ENCODE measurements at places on chromosomes 3 and 15.

- no peak for DNase-seq
These were observed 193.7 kb upstream of the MME start for GRCh38 chr3:154886437-154886836.

GRCh38 chr3:110567029-110567428, 504.6 kb upstream of the NECTIN3 start:
- no peak for DNase-seq

GRCh38 chr3:43526956-43527355, 94.9 kb downstream of the ANO10 start:
- DNase-seq: no peak

- no peak for DNase-seq
These were observed 56.0 kb upstream of the DYNC1LI1 start for GRCh38 chr3:32626631-32627030.

GRCh38 chr3:163952499-163952898, 1125.8 kb downstream of the SI start:
- DNase-seq: no peak

GRCh38 chr3:44954962-44955361, 21.0 kb downstream of the ZDHHC3 start:
- no peak for DNase-seq

DNA sequence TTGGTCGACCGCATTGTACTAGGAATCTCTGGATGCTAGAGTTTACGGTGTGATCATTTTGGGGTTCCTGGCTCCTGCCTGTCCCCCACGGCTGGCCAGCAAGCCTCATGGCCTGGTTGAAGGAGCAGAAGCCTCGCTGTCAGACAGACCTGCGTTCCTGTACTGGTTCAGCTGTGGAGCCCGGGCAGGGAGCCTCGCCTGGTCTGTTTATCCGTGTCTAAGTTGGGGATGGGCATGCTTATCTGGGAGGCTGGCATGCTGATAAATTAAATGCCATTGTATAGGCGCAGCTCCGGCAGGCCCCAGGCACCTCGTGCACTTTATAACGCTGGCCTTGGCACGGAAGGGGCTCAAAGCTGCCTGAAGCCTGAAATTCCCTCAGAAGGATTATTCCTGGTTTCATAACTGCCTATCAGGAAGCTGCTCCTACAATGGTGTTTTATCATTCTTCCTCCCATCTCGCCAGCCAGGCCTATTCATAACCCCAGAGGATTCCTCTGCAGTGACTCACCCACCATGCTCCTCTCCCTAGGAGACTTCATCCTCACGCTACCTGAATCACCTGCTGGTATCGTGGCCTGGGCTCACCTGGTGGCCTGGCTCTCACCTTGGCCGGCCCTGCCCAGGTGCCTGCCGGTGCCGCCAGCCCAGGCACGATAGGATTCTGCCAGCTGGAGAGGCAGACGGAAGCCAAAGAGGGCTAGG, 110.9 kb downstream of the ASB7 start:
- no peak for DNase-seq

DNA sequence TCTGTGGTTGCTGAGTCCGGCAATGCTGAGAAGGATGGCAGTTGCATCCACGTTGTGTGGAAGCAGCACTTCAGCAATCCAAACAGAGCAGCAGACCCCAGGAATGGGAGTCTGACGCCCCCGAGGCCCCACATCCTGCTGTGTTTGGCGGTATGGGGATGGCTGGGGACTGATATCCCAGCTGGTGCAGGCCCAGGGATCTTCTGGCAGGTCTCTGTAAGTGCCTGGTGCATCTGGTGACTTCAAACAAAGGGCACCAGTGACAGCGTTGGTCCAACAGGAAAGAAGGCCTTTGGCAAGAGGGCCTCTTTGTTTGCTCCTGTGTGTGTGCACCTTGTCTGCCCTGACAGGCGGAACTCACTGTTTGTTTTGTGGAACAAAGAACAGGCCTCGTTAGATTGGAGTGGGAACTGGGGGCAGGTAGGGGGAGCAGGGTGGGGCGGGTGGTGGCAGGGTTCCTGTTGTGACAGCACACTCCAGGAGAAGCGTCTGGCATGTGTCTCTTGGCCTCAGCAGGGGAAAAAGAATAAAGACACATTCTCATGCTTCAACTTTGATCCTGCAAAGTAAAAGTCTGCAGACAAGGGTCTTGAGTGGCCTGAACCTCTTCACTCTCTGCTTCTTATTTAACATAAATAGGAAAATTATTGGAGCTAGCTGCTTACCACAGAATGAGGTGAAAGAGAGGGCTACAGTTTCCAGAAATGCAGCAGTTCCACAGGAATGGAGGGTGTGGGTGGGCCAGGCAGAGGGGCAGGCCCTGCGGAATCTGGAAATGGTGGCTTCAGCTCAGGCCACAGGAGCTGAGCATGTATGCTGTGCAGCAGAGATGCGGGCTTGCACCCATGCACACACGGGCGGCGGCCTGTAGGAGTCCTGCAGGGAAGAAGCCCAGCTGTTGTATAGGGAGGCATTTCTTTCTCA, 94.5 kb upstream of the MYZAP start:
- no peak for DNase-seq

DNA sequence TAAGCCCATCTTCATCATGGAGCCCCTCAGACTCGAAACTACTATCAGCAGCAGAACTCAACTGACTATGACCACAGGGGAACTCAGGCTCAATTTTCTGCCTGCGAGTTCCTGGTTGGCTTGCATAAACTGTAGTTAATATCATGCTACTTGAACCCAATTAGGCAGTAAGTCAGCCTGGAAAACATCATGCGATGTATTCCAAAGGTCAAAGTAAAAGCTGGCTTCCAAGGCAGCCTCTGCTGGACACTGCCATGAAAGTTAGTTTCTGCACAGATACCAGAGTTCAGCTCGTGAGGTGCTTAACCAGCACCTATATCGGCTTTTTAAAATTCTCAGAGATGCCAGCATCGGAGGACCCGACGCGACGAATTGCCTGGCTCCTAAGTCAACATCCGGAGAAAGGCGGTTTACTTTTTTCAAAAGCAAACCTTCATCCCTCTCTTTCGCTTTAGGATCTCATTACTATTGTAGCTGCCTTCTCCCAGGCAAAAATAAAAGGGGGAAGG, 3.8 kb downstream of the ANP32A start:
- DNase-seq: no peak

DNA sequence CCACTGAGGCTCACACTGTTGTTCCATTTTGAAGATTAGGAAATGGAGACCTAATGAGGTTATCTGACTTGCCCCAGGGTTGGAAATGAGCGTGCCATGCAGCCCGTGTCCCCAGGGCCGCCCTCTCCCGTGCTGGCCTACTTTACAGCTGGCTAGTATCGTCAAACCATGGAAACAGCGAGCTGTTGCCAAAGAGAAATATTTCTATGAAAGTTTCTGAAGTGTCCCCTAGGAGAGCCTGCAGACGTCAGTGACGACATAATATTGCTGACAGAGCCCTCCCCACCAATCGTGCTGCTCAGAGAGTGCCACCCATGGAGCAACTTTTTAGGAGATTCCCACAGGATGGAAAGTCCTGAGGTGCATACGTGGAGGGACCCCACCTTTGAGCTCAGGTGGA, 11.2 kb upstream of the FAM174B start:
- no peak for DNase-seq

GRCh38 chr15:84844964-84845363, 27.8 kb downstream of the ALPK3 start:
- DNase-seq: no peak

DNA sequence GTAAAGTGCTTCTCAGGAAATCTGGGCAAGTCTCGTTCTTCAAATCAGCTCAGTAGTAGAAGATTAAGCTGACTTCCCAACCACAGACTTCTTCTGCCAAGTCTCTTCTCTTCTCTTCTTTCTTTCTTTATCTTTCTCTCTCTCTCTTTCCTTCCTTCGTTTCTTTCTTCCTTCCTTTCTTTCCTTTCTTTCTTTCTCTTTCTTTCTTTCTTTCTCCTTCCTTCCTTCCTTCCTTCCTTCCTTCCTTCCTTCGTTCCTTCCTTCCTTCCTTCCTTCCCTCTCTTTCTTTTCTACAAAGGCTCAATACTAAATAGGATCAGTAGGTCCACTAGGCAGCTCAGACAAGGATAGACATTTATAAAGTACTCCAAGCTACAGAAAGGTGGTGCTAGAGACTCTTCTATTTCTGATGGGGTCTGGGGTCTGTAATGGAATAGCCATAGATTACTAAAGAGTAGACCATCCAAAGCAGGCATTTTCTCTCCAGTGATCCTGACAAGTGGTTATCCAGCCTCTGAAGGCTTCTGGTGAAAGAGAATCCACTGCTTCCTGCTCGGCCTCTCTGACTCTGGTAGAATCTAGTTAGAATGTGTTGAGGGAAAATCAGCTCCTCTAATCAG, 100.8 kb downstream of the TPRG1 start:
- DNase-seq: peak; percentile 60

GRCh38 chr3:63343674-63344073, 65.6 kb downstream of the SYNPR start:
- DNase-seq: peak; percentile 54

GRCh38 chr3:102269406-102269805, 165.4 kb upstream of the ZPLD1 start:
- DNase-seq: no peak

GRCh38 chr15:43277231-43277823, 10.6 kb upstream of the TGM5 start:
- no peak for DNase-seq

- DNase-seq: no peak
These were observed 24.2 kb upstream of the HACD2 start for GRCh38 chr3:123609063-123609462.

- no peak for DNase-seq
These were observed 104.9 kb downstream of the LINGO1 start for GRCh38 chr15:77527831-77528231.

- no peak for DNase-seq
These were observed 514.5 kb downstream of the ROBO1 start for GRCh38 chr3:79253271-79253670.

- no peak for DNase-seq
These were observed 12.7 kb upstream of the ST3GAL6 start for GRCh38 chr3:98750276-98750919.

DNA sequence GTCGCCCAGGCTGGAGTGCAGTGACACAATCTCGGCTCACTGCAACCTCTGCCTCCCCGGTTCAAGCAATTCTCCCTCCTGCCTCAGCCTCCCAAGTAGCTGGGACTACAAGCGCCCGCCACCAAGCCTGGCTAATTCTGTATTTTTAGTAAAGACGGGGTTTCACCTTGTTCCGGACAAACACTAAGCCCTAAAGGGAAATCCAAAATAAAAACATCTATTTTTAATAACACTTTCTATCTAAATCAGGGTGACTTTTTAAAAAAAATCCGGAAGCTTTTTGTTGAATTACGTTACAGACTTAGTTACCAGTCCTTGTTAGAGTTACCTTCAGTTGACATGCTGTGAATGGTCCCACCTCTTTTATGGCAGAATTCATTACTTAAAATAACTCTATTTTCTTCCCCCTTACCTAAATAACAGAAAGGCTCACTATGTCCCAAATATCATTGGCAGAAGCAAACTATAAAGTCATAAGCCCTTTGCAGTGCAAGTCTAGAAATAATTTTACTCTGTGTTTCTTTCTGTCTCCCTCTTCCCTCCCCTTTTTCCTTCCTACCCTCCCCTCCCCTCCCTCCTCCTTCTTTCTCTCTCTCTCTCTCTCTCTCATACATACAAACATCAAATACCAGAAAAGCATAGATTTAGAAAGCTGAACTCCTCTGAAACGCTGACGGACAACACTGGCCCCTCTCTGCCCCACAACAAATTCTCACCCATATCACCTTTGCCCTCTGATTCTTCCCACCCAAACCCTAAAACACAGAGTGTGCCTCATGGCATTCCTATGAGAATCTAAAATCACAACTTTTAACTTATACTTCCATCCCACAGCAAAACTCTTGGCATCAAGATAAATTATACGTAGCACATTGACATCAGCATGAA, 18.3 kb downstream of the THBS1 start:
- no peak for DNase-seq

DNA sequence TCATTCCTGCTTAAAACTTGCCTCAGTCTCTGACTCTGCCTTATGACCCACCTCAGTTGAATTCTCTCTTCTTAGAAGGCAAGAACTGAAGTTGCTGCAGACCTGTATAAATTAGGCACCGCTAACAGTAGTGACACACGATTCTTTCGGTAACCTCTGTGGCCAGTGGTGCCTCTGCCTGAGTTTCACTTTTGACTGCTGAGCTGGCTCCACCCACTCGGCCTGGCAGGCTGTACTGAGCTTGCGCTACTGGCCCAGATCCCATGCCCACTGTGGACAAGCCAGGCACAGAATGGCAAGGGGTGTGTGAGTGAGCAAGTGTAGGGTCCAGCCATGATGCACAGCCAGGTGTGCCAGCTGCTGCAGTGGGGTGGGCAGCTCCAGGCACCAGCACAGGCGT, 19.1 kb upstream of the EIF1B start:
- DNase-seq: no peak

- DNase-seq: peak; percentile 95
These were observed at the start of gene RASA2 for GRCh38 chr3:141486746-141487520. TSS of gene RASA2 (plus strand) at chr3:141487027. CDS start at chr3:141487084, 57 bp downstream.

GRCh38 chr3:31196261-31196660, 301.8 kb upstream of the GADL1 start:
- DNase-seq: no peak

- no peak for DNase-seq
These were observed 25.4 kb upstream of the TSEN2 start for GRCh38 chr3:12458901-12459300.

- DNase-seq: no peak
These were observed 457.8 kb downstream of the FOXP1 start for GRCh38 chr3:71125738-71126137.

- peak; percentile 23 for DNase-seq
These were observed 1.8 kb upstream of the PCBP4 start for GRCh38 chr3:51968883-51969678.

- DNase-seq: peak; percentile 68
These were observed 9.1 kb downstream of the MRPS11 start for GRCh38 chr15:88476635-88477060.

GRCh38 chr15:63998489-63998888, 47.8 kb downstream of the DAPK2 start:
- no peak for DNase-seq

- DNase-seq: no peak
These were observed 463.4 kb upstream of the PROK2 start for GRCh38 chr3:72248389-72248761.

GRCh38 chr3:143352850-143353550, 233.4 kb downstream of the CHST2 start:
- DNase-seq: peak; percentile 14

DNA sequence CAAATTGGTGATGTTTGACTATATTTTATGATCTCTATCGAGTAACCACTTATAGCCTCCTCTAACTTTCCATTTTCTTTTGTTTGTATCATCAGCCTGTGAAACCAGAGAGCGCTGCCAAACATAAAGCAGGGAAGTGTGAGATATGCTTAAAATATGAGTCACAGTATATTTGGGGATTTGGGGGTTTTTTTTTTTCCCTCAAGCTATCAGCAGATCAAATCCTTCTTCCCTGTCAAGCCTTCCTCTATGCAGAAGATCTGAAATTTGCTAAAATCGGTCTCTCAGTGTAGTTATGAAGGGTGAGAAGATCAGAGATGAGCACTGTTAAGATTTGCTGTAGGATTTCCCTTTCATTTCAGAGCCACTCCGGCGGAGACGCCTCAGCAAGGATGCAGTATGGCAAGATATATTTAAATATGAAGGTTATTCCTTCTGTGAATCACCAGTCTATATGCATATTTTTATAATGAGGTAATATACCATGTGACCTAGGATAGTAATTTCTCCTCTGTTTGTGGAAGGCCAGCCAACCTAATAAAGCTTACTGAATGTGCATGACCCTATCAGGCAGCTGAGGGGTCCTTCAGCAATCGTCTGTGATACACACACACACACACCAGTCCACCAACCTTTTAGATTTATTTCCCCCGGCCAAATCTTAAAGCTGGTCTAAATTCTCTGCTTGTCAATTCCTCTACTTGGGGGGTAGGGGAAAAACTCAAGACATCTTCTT, 474.1 kb downstream of the FOXP1 start:
- DNase-seq: no peak

GRCh38 chr3:115228266-115228665, 81.2 kb upstream of the ZBTB20 start:
- no peak for DNase-seq

All from neural progenitor cell (in vitro differentiated cells).